ENCODE measurements at places on chromosomes 13 and 19. TPM values are rescaled to one million over a fixed set of nuclear protein-coding genes. Genes with fewer than 3 reads are reported as not detected.

DNA sequence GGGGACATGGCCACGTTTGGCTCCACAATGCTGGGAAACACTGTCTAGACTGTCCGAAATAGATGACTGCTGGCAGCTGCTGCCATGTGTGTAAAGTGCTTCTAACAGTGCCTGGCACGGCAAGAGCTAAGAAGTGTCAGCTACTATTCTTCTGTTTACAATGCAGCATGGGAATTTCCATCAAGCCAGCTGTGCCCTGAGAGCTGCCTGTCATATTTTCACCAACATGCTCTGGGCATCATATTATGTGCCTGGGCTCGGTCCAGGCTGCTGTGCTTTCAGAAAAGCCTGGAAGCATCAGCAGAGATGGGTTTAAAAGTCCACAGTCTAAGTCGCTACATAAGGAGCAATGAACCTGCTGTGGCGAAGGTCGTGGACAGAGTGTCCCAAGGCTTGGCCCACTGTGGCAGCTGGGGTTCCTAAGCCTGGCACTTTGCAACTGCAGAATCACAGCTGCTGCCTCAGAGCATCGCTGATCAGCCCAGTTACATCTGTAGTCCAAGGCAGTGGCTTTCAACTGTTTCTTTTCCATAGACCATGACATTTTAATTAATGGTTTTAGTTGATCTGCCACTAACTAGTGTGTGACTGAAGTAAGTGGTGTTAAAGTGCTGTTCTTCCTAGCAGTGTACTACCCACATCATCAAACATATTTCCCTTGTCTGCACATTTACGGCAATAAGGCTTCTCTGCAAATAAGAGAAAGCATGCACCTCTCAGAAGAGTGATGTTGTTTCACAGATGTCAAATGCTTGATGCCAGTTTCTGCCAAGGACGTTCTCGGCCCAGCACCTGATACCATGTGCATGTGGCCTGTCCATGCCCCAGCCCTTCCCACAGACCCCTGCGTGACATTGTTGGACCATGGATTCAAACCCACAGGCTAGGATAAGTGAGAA, 95.7 kb upstream of the C1QTNF9B start:
- no peak for DNase-seq

The SMAD9 gene
- 0.19 TPM for total RNA-seq

DNA sequence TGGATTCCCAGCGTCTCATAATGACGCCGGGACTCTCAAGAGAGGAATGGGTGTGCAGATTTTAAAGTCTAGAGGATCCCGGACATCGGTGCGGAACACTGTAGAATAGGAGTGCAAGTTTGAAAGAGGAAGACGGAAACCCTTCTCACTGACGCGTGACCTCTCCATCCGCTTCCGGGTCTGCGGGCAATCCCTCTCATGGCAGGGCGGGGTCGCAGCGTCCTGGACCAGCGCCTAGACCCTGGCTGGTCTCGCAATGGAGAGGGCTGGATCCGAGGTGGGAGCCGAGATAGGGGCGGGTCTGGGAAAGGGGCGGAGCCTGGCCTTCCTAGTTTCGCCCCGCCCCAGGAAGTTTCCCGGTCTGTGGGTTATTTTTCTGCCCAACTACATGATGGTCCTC, 4.6 kb upstream of the ZNF845 start:
- DNase-seq: no peak

GRCh38 chr19:7982651-7983099, 22.8 kb downstream of the ELAVL1 start:
- DNase-seq: no peak

DNA sequence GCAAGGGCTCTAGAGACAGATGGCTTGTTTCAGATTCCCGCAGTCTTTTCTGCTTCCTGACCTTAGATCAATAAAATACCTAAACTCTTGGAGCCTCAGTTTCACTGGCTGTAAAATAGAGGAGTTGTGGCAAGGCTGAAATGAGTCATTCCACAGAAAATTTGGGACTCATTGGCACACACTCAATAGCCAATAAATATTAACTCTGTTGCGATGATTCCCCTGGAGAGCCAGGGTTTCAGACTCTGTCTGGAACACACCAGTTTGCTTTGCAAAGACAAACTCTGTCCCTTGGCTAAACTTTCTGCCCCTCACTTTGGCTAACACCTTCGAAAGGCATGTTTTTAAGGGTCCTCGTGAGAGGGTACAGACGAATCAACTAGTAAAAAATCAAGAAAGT, 18.1 kb upstream of the UBE2L5 start:
- no peak for DNase-seq

GRCh38 chr13:41213919-41214318, 19.6 kb upstream of the KBTBD7 start:
- no peak for DNase-seq

GRCh38 chr13:113903912-113904311, 40.0 kb upstream of the GAS6 start:
- DNase-seq: no peak

The COX7A1 gene
- total RNA-seq: not detected

DNA sequence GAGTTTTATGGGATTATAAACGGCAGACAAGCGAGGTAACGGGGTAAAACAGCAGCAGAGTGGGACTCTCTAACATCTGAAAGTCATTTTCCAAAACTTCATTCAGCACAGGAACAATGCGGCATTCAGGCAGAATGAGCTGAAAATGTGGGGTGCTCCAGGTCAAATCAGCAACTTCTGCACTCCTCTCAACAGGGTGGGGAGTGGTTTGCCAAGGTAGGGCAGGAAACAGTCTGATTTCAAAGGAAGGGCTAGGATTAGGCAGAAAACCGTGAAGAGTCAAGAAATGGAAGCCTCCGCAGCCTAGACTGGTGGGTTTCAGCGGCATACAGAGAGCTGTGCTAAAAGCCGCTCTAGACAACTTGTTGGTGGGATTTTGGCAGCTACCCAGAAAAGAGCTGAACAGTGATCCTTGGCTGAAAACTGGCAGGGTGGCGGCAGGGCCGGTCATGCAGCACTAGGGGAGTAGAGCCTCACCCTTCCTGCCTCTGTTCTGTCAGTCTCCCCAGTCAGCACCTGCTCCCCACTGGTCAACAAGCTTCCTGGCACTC, 154.2 kb upstream of the KLF12 start:
- DNase-seq: peak; percentile 74

- no peak for DNase-seq
These were observed 4.0 kb downstream of the PLEKHG2 start for GRCh38 chr19:39416152-39417120.

DNA sequence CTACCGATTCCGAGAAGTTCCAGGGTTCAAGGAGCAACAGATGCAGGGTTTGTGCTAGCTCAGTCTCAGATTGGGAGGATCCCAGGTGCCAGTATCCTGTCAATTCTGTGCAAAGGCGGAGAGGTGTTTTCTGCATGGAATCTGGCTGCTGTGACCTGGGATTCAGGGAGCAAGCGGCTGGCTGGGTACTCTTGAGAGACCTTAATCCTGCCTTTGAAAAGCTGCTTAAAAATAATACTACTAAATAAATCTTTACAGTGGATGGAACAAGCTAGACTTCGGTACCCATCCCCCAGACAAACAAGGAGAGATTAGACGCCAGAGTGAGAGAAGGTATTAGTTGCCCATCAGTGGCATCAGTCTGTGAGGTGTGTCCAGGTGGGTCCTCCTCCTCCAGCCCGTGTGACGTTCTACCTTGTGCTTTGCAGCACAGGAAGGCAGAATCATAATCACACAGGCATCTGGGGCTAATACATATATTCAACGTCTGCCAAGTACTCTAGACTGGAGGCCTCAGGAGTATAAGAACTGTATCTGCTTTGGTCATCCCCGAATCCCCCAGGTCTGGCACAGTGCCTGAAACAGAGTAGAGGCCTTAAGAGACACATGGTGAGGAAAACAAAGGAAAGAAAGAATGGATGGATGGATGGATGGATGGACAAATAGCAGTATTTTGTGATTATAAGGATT, 230.6 kb downstream of the ZNF536 start:
- no peak for DNase-seq

The KLK12 gene
- not detected for total RNA-seq

GRCh38 chr19:430701-431100, 21.8 kb upstream of the C2CD4C start:
- no peak for DNase-seq

GRCh38 chr13:24223341-24224231, 63.1 kb downstream of the SPATA13 start:
- no peak for DNase-seq

DNA sequence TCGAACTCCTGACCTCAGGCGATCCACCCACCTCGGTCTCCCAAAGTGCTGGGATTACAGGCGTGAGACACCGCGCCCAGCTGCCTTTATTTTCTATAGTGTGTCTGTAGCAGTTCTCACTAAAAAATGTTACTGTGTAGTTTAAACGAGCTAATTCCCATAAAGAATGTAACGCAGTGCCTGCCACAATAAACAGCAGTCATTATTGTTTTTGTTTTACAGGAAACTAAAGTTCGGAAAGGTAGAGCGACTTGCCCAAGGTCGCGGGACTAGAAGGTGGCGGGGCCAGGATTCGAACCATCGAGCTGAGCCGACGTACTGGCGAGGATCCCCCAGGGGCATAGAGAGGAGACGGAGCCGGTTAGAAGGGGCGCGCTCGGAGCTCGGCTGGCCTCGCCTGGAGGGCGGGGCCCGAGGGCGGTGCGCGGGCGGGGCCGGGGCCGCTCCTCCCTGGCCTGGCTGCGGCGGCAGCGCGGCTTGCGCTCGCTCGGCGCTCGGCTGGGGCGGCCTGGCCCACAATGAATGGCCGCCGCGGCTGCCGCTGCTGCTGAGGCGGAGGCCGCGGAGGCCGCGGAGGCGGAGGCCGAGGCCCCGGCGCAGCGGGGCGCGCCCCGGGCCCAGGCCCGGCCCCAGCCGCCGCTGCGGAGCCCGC, at the start of gene NACC1:
NACC1 (plus strand) TSS at position 493 of the 652 bp plus-strand sequence. CDS start 16,944 bp downstream, outside the sequence.
- peak; percentile 97 for DNase-seq

DNA sequence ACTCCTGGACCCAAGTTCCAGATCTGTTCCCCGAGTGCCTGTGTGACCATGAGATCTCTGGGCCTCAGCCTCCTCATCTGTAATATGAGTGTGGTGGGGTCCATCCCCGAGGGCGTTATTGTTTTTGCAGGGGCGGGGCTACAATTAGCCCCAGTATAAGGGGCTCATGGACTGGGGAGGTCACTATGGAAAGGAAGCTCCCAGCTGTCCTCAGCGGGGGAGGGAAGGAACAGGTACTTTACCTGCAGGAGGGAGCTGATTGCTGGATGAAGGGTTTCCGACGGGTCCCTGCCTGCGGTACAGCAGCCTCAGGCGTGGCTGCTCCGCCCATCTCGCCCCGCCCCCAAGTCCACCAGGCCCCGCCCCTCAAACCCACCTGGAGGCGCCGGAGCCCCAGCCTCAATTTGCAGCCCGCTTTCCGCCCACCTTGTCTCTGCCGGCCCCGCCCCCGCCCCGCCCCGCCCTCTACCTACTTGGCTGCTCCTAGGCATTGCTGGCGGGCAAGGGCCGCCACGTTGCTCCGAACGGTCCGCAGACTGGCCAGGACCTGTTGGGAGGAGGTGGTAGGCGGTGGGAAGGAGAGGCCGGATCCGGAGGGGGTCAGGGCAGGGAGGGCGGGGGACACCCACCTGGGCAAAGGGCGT, 5.5 kb downstream of the PDE4C start:
- DNase-seq: peak; percentile 57

GRCh38 chr13:36921631-36922301, 1.7 kb upstream of the SMAD9 start:
- no peak for DNase-seq

GRCh38 chr19:32631381-32631780, 43.6 kb downstream of the ANKRD27 start:
- no peak for DNase-seq

GRCh38 chr13:64428196-64428595, 2801.9 kb downstream of the PCDH9 start:
- DNase-seq: no peak

DNA sequence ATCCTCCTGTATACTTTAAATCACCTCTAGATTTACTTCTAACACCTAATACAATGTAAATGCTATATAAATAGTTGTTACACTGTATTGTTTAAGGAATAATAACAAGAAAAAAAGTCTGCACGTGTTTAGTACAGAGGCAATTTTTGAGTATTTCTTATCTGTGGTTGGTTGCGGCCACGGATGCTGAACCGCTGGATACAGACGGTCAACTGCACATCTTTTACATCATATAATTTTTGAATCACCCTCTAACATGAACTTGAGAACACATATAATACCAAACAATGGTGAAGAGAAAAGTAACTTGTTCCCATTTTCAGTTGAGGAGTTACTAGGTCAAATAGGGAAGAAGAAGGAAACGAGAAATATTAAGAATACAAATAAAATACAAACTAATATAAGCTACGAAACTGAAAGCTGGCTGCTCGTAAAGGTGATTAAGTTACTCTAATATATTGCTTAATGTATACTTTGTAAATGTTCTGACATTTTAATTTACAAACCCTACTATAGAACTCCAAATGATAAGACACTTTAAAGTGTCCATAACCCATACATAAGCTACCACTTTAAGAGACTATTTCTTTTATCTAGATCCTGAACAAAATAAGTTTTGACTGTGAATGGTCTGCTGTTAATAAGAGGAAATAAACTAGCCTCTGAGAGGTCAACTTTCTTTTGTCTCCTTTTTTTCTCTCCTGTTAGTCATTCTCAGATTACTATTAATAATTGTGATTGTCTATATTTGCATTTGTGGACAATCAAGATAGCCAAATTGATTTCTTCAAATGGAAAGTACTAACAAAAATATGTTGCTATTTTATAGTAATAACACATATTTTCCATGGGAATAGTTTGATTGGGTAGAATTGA, 457.4 kb downstream of the DIAPH3 start:
- DNase-seq: no peak

The LRRC4B gene
- not detected for total RNA-seq

DNA sequence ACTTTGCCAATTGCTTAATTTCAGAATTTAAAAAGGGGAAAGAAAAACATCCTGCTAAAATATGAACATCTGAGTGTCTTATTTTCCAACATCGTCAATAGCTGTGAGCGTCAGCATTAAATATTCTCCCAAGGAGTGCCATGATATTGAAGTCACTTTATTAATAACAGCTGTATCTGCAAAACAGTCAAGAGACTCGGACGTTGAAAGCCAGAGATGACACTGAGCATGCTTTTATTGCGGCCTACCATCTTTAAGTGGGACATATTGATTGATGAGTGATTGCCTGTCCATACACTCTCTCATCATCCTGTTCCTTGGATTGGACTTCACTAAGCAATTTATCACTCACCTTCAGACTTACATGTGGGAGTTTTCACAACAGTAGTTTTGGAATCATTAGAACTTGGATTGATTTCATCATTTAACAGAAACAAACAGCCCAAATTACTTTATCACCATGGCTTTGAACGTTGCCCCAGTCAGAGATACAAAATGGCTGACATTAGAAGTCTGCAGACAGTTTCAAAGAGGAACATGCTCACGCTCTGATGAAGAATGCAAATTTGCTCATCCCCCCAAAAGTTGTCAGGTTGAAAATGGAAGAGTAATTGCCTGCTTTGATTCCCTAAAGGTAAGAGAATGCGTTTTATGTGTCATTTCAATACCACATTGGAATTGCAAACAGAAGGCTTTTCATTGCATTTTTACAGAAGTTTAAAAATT, 53.8 kb downstream of the MBNL2 start:
- peak; percentile 66 for DNase-seq

GRCh38 chr13:40352380-40352778, 314.1 kb downstream of the FOXO1 start:
- DNase-seq: no peak
